CD14-positive monocyte (primary cell): ENCODE measurements at places on chromosomes 1 and 21. TPM values are rescaled to one million over a fixed set of nuclear protein-coding genes. Genes with fewer than 3 reads are reported as not detected.

- no peaks in the 10 kb centered on the region for H3K36me3 ChIP-seq
- no peak overlapping the region for H3K27ac ChIP-seq
- H3K27me3 ChIP-seq: peaks cover 7% of the 10 kb centered on the region
- DNase-seq: no peak
- H3K4me3 ChIP-seq: no peak overlapping the region
Observed at GRCh38 chr1:117599286-117600221, 6.3 kb upstream of the TENT5C start.

GRCh38 chr1:3396411-3396810 lies 58.1 kb upstream of the ARHGEF16 start:
- H3K27me3 ChIP-seq: peaks cover 33% of the 10 kb centered on the region
- no peak for DNase-seq
- no peaks in the 10 kb centered on the region for H3K36me3 ChIP-seq
- H3K4me1 ChIP-seq: no peaks in the 10 kb centered on the region

DNA sequence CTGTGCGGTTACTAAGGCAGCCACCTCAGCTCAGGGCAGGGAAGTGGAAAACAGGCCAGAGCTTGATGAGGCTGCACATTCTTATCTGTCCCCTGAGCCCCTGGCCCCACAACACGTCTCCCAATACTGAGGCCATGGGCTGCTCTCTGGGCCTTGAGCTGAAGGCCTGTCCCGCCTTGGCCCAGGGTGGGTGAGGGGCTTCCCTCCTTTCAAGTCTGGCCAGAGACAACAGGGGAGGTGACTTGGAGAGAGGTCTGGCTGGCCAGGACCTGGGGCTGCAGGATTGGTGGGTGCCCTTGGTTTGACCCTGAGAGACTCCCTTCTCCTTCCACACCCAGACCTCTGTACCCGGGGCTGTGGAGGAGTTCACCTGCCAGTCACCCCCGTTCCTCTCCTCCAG lies 563.8 kb downstream of the PTPRU start:
- no peaks in the 10 kb centered on the region for H3K36me3 ChIP-seq
- H3K4me3 ChIP-seq: no peak overlapping the region
- H3K27ac ChIP-seq: no peak overlapping the region
- no peak for DNase-seq
- no peaks in the 10 kb centered on the region for H3K4me1 ChIP-seq

- peak overlapping the region; percentile 67 for H3K4me3 ChIP-seq
- H3K27ac ChIP-seq: no peak overlapping the region
- peaks cover 22% of the 10 kb centered on the region for H3K27me3 ChIP-seq
- H3K4me1 ChIP-seq: peaks cover 13% of the 10 kb centered on the region
Observed at GRCh38 chr1:3454811-3455618, 550 bp downstream of the ARHGEF16 start.

DNA sequence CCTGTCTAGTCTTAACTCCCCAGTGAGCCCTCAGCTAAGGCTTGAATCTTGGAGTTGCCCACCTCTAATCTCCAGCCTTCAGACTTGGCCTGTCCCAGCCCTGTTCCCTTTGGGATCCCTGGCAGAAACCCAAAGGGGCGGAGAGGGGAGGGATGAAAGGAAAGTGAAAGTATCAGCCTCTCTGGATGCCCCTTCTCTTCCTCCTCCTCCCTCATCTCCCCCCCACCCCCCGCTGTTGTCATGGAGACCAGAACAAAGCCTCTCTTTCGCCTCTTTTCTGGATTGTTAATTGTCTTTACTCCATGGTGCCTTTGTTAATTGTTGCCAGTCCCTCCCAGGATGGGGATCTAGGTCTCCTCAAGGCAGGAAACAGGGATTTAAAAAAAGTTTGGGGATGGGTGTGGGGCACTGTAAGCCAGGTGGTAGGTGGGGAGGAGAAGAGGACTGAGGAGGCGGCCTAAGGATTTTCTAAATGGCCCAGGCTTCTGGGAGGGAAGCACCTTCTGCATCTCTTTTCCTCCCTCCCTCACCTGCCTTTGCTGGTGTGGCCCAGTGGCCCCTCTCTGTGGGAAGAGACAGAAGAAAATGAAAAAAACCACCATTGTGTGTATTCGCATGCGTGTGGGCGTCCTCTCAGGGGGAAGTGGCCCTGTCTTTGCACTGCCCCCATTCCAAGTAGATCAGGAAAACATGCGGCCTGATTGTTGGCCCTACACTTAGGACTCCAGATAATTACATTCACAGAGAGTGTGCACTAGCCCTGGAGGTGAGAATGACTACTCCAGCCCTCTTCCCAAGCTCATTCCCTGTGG lies 7.5 kb upstream of the SOX13 start:
- DNase-seq: no peak
- no peak overlapping the region for H3K4me3 ChIP-seq
- H3K27me3 ChIP-seq: peaks cover 7% of the 10 kb centered on the region
- H3K36me3 ChIP-seq: no peaks in the 10 kb centered on the region
- H3K4me1 ChIP-seq: no peaks in the 10 kb centered on the region
- no peak overlapping the region for H3K27ac ChIP-seq

DNA sequence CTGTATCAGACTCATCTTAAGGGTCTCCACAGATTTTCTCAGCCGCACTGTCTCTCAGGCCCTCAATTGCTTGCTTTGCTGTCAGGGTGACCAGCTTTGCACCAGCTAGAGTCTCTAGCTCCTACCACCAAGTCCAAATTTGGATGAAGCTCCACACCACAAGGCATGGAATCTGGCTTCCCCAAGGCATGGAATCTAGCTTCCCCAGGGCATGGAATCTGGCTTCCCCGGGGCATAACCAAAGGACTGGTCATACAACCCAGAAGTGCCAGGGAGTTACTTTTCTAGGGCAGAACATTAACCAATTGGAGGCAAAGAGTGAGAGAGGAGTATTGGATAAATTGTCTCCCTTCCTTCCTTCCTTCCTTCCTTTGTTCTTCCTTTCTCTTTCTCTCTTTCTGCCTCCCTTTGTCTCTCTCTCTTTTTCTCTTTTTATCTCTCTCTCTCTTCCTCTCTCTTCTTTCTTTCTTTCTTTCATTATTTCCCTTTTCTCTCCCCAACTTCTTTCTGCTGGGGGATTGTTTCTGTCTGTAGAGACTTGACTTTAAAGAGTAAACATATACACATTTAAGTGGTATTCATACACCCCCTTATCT lies 76.9 kb upstream of the HAO2 start:
- no peaks in the 10 kb centered on the region for H3K36me3 ChIP-seq
- H3K27ac ChIP-seq: no peak overlapping the region
- no peak for DNase-seq
- no peaks in the 10 kb centered on the region for H3K4me1 ChIP-seq
- H3K27me3 ChIP-seq: no peaks in the 10 kb centered on the region

GRCh38 chr21:32867597-32867996 lies 96.0 kb upstream of the PAXBP1 start:
- no peak for DNase-seq
- no peak overlapping the region for H3K4me3 ChIP-seq
- no peak overlapping the region for H3K27ac ChIP-seq
- H3K27me3 ChIP-seq: peaks cover 4% of the 10 kb centered on the region
- no peaks in the 10 kb centered on the region for H3K36me3 ChIP-seq

DNA sequence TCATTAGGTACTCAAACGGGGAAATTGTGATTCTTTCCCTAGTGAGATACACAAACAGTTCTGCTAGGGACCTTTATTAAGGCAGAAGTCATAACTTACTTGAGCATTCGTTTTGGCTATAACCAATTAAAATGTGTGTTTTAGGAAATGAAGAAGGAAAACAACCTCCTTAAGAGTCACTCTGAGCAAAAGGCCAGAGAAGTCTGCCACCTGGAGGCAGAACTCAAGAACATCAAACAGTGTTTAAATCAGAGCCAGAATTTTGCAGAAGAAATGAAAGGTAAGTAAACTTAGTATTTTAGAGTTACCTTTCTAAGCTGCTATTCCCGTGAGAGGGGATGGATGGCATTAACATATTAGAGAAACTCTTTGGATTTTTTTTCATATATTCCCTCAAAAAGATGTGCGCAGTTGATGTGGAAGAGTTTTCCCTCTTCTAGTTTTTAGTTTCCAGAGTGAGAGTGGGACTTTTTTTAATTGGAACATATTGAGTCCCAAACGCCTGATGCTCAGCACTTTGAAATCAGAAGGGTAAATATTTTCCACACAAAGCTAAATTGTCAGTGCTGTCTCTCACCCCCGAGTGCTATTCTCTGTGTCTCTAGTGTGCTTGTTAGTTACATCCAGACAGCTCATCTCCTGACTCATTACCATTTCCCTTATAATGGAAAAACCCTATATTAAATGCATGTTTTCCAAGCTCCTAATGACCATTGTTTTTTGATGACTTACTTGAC lies 34.9 kb downstream of the CENPF start:
- peaks cover 57% of the 10 kb centered on the region for H3K36me3 ChIP-seq
- no peak for DNase-seq
- no peak overlapping the region for H3K4me3 ChIP-seq
- H3K4me1 ChIP-seq: no peaks in the 10 kb centered on the region

- no peaks in the 10 kb centered on the region for H3K27me3 ChIP-seq
- H3K4me1 ChIP-seq: no peaks in the 10 kb centered on the region
- no peak for DNase-seq
- no peaks in the 10 kb centered on the region for H3K36me3 ChIP-seq
- no peak overlapping the region for H3K27ac ChIP-seq
- H3K4me3 ChIP-seq: no peak overlapping the region
Observed at GRCh38 chr1:193456811-193457280, 270.4 kb upstream of the B3GALT2 start.

- H3K27me3 ChIP-seq: no peaks in the 10 kb centered on the region
- no peaks in the 10 kb centered on the region for H3K36me3 ChIP-seq
- DNase-seq: no peak
- H3K4me3 ChIP-seq: no peak overlapping the region
- H3K27ac ChIP-seq: no peak overlapping the region
- H3K4me1 ChIP-seq: no peaks in the 10 kb centered on the region
Observed at GRCh38 chr21:22346576-22346975, 1348.4 kb downstream of the NCAM2 start.

DNA sequence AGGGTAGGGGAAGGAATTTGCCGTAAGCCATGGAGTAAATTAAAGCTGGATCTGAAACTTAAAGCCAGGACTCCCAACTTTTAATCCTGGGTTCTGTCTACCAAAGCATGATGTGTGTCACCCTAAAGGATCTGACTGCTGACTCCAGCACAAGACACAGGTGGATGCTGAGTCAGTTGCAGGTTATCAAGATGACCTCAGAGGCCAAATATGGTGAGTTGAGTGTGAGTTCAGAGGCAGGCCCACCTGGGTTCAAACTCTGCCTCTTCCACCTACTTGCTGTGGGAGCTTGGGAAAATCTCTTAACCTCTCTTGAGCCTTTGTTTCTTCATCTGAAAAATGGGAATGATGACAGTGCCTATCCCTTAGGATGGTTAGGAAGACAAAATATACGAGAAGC lies 16.7 kb upstream of the LDLRAP1 start:
- H3K36me3 ChIP-seq: no peaks in the 10 kb centered on the region
- no peak overlapping the region for H3K27ac ChIP-seq
- no peak for DNase-seq
- H3K4me3 ChIP-seq: no peak overlapping the region
- H3K4me1 ChIP-seq: no peaks in the 10 kb centered on the region

GRCh38 chr1:225834417-225835329 lies 24.7 kb downstream of the EPHX1 start:
- no peak overlapping the region for H3K4me3 ChIP-seq
- no peaks in the 10 kb centered on the region for H3K27me3 ChIP-seq
- DNase-seq: no peak
- H3K27ac ChIP-seq: no peak overlapping the region

DNA sequence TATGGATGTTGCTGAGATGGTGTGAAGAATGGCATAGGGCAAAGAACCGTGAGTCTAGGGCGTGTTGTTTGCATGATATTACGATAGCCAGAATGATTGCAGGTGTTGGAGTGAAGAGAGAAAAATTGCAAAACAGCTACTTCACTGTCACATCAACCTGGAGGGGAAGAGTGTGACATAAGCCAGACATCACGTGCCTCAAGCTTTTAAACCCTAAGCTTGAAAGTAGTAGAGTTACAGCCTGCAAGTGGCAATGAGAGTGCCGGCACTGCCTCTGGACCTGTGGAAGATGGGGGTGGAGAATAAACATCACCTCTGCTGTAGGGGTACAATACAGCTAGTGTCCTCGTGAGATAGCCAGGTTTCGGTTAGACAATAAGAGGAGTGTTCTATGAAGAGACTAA lies 11.1 kb downstream of the EEIG2 start:
- no peaks in the 10 kb centered on the region for H3K36me3 ChIP-seq
- no peak overlapping the region for H3K27ac ChIP-seq
- no peaks in the 10 kb centered on the region for H3K4me1 ChIP-seq
- no peak overlapping the region for H3K4me3 ChIP-seq
- H3K27me3 ChIP-seq: no peaks in the 10 kb centered on the region

GRCh38 chr1:32486463-32487113 lies 21.7 kb downstream of the ZBTB8B start:
- no peaks in the 10 kb centered on the region for H3K4me1 ChIP-seq
- no peaks in the 10 kb centered on the region for H3K36me3 ChIP-seq

GRCh38 chr1:50982611-50983010 lies 12.6 kb downstream of the CDKN2C start:
- H3K4me1 ChIP-seq: peaks cover 12% of the 10 kb centered on the region
- DNase-seq: no peak
- H3K27me3 ChIP-seq: peaks cover 75% of the 10 kb centered on the region
- no peak overlapping the region for H3K27ac ChIP-seq
- H3K36me3 ChIP-seq: no peaks in the 10 kb centered on the region

- no peak for DNase-seq
- H3K36me3 ChIP-seq: no peaks in the 10 kb centered on the region
- no peak overlapping the region for H3K4me3 ChIP-seq
Observed at GRCh38 chr21:31880816-31881215, 8.0 kb downstream of the HUNK start.

DNA sequence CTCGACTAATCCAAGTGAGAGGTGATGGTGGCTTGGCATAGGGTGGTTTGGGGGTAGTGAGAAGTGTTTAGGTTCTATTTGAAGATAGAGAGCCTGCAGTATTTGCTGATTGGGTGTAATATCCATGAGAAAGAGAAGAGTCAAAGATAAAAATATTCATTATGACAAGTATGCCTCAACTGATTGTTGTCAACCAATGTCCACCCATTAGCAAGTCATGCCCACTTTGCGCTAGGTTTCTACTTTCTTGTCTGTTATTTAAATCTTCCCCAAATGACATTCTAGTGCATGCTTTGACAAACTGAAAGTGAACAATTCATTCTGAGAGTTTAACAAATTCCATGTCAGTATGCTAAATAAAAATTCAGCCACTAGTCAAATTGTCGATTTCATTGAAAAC lies 3.8 kb upstream of the XCL1 start:
- no peaks in the 10 kb centered on the region for H3K27me3 ChIP-seq
- H3K4me3 ChIP-seq: no peak overlapping the region
- no peaks in the 10 kb centered on the region for H3K36me3 ChIP-seq
- DNase-seq: no peak
- peaks cover 1% of the 10 kb centered on the region for H3K4me1 ChIP-seq

- H3K36me3 ChIP-seq: no peaks in the 10 kb centered on the region
- no peaks in the 10 kb centered on the region for H3K27me3 ChIP-seq
- H3K4me1 ChIP-seq: peaks cover 12% of the 10 kb centered on the region
- H3K4me3 ChIP-seq: no peak overlapping the region
- no peak overlapping the region for H3K27ac ChIP-seq
- DNase-seq: no peak
Observed at GRCh38 chr1:236494586-236495466, 29.0 kb upstream of the LGALS8 start.

- no peaks in the 10 kb centered on the region for H3K36me3 ChIP-seq
- H3K27ac ChIP-seq: no peak overlapping the region
- H3K27me3 ChIP-seq: no peaks in the 10 kb centered on the region
Observed at GRCh38 chr1:49298304-49298703, 521.6 kb upstream of the BEND5 start.

OR10J1 gene
- polyA plus RNA-seq: not detected

RSBN1 gene
- polyA plus RNA-seq: 6.5 and 6.6 TPM in 2 replicates

HSPB7 gene
- not detected for polyA plus RNA-seq

OXCT2 gene
- polyA plus RNA-seq: 0.38 TPM

KCND3 gene
- polyA plus RNA-seq: not detected

SH2D2A gene
- not detected in 2 replicates for polyA plus RNA-seq

CELA2A gene
- polyA plus RNA-seq: not detected in 2 replicates

CSF1 gene
- polyA plus RNA-seq: 0.11 TPM

AADACL4 gene
- polyA plus RNA-seq: not detected
